ENCODE measurements at places on chromosomes 5 and 9.

DNA sequence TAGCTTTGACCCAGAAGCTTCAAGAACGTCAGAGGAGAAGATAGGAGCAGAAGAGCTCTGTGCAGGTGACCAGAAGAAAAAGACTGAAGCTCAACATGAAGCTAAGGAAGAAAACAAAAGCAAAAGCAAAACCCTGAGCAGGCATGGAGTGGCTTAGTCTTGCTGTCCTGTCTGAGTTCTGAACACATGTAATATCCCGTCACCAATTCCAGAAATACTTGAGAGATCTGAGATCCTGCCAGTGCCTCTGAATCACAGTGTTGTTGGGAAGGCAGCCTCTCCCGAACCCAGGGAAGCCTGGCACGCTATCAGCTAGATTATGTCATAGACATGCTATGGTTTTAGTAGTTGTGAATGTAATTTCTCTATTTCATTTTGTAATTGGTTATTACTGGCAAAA lies 235.7 kb downstream of the ICE1 start:
- DNase-seq: no peak

DNA sequence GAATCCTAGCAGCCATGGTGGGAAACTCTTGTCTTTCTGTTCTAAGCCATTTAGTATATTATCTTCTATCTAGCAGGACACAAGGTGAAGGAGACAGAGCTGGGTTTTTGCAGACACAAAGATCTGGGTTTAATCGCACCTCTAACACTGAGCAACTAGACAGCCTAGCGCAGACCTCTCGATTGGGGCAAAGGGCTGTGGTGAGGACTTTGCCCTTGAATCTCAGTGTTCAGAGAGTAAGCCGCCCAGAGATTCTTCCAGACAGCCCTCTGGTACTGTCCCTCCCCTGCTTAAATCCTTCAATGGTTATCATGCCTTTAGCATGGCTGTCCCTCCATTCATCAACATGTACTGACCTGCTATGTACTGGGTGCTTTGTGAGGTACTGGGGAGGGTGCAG lies 128.1 kb downstream of the CRB2 start:
- DNase-seq: no peak

DNA sequence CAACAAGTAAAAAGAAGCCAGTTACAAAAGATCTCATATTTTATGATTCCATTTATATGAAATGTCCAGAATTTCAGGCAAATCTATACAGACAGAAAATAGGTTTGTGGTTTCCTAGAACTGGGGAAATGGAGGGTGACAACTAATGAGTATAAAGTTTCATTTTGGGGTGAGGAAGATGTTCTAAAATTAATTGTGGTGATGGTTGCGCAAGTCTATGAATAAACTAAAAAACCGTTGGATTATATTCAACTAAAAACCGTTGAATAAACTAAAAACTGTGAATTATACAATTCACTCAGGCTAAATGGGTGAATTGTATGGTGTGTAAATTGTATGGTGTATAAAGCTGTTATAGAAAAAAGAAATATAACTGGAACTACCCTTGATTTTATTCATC lies 47.6 kb downstream of the ADAMTS6 start:
- no peak for DNase-seq

GRCh38 chr5:28751396-28751795 lies 1713.0 kb upstream of the CDH9 start:
- no peak for DNase-seq

GRCh38 chr9:92962846-92963245 lies 15.5 kb downstream of the FGD3 start:
- DNase-seq: no peak

DNA sequence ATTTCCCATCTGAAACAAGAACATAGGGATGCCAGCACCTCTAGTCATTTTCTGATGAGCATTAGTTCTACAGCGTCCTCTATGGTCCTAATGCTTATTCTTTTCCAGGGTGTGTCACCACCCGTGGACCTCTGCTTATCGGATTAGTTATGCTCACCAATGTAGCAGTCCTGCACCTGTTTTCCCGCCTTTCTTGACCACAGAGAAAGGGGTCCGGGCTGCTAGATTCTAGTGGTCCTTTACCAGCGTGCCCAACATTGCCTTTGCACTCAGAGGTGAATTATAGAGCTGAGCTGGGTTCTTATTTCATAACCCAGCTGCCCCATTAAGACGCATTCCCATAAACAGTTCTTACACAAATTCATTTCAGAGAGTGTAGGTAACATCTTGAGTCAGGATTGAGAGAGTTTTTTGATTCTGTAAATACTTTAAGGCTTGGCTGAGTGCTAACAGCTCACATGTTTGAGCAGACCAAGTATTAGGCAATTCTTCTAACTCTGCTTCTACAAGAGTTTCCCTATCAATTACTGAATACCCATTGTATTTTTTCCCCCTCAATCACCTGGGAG lies 2205.1 kb upstream of the C9orf72 start:
- DNase-seq: no peak

- DNase-seq: peak; percentile 75
Measured at GRCh38 chr9:117714282-117714681, 10.1 kb downstream of the TLR4 start.

GRCh38 chr5:130992095-130992494 lies 173.0 kb downstream of the HINT1 start:
- DNase-seq: peak; percentile 85

GRCh38 chr9:105678163-105678562 lies 15.9 kb downstream of the TAL2 start:
- DNase-seq: no peak

GRCh38 chr5:118888556-118888955 lies 99.8 kb downstream of the DTWD2 start:
- no peak for DNase-seq

- DNase-seq: no peak
Measured at GRCh38 chr5:14244721-14245120, 101.6 kb downstream of the TRIO start.

DNA sequence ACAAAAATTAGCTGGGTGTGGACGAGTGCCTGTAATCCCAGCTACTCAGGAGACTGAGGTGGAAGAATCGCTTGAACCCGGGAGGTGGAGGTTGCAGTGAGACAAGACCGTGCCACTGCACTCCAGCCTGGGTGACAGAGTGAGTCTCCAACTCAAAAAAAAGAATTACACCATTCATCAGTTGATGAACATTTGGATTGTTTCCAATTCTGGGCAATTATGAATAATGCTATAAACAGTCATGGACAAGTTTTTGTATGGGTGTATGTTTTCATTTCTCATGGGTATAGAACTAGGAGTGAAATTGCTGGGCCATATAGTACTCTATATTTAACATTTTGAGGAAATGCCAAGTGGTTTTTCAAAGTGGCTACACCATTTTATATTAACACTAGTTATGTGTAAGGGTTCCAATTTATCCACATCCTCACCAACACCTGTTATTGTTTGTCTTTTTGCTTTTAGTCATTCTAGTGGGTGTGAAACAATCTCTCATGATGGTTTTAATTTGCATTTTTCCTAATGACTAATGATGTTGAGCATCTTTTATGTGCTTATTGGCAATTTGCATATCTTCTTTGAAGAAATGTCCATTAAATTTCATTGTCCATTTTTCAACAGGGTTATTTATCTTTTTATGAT lies 9.0 kb upstream of the CCDC125 start:
- no peak for DNase-seq

- DNase-seq: no peak
Measured at GRCh38 chr9:113205861-113206260, 15.2 kb downstream of the FKBP15 start.

DNA sequence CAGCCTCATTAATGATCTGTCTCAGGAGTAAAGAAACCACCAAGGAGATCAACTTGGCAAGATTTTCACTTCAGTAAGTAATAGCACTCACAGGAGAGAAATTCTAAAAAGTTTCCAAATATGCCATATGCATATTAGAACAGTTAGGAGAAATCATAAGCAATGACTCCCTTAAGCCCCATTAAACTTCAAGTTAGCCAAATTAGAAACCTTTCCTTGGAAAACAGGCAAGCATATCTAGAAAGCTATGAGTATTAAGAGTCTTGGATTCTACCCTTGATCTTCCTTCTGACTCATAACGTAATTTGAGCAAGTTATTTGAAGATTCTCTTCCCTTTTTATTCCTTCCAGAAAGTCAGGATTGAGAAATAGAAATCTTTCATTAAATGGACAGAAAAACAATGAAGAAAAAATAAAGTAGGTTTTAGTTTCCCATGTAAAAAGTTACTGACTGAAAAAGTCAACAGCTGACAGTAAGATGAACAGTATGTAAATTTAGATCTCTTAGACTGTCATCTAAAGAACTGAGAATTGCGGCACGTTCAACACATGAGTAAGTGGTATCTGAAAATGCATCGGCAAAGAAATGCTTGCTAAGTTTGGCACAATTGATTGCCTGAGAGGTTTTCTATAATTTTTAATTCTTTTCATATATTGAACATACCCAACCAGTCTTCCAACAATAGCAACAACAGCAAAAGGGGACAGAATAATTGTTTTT lies 565.7 kb upstream of the FTMT start:
- DNase-seq: no peak

- DNase-seq: no peak
Measured at GRCh38 chr5:177576169-177576568, 15.8 kb upstream of the TMED9 start.

Measured in islet precursor cell (in vitro differentiated cells).